Frontal cortex (tissue), 4 donors: ENCODE measurements at places on chromosomes 3 and 15.

GRCh38 chr3:20769430-20769829 lies 583.4 kb upstream of the SGO1 start:
- no peak for DNase-seq

DNA sequence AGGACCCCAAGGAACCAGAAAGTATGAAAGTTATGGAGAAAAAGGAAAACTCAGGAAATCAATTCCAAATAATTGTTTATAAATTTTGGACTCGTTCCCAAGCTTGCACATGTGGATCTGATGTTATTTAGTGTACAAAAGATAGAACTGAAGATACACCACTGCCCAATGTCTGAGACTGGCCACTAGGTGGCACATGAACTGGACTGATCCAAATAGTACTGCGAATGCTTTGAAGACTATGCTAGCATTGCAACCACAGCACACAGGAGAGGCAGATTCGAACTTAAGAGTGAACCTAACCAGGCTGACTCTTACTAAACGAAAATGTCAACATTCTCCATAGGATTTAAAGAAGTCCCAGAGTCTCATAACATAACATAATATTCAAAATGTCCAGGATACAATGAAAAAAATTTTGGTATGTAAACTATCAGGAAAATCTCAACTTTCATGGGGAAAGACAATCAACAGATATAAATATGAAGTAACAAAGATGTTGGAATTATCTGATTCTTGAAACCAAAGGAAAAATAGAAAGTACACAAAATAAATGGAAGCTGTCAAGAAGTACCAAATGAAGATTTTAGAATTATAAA lies 596.7 kb downstream of the FGF12 start:
- DNase-seq, result peak; percentile 22

- DNase-seq, result no peak
Measured at GRCh38 chr3:168467115-168467714, 371.5 kb upstream of the GOLIM4 start.

DNA sequence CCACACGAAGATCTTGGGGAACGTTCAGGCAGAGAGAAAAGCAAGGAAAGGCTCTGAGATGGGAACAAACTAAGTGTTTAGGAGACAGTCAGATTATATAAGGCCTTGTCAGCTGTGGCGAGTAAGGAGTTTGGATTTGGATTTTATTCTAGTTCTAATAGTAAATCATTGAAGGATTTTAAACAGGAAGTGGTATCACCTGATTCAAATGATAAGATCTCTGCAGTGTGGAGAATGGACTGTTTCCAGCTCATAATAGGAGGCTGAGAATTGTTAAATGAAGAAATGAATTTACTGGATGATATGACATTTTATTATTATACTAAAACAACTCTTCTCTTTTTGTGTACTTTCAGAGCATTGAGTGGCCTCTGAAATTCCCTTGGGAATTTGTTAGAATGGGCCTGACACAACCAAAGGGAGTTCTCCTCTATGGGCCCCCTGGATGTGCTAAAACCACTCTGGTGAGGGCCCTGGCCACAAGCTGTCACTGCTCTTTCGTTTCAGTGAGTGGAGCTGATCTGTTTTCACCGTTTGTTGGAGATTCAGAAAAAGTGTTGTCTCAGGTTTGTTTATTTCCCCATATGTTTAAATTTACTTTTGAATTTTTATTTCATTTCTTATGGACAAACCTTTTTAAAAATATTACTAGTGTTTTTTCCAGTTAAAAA lies 36.0 kb upstream of the GATM start:
- DNase-seq, result no peak

DNA sequence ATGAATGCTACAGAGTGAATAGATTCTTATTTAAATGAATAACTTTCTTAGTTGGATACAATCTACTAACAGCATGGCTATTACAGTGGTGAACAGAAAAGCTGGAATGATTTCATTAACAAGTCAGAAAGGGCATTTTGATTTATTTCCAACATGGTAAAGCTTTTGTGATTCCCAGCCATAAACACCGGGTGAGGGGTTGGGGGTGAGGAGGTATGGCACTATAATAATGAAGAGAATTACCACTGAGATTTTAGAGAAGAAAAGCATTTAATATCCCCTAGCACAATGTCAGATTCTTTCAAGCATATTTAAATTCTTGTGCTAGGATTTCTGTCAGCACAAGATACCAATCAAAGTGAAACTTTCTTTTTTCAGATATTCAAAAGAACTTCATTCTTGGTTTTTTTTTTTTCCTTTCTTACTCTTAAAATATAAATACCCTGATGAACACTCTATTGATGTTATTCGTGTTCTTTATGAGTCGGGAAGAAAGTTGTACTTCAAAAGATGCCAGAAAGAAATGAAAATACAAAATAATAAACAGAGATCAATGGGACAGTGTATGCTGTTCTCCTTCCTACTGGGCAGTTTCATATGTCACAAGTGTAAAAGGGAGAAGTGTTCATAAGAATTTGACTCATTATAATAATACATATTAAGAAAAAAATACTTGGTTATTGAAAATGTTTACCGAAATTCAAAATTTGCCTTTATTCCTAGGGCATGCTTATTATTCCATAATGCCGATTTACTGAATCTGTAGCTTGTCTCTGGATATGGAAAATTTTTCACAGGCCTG lies 522.8 kb downstream of the CADM2 start:
- no peak for DNase-seq

GRCh38 chr15:96412906-96413231 lies 82.4 kb downstream of the NR2F2 start:
- no peak for DNase-seq

GRCh38 chr3:10939556-10939955 lies 53.0 kb upstream of the SLC6A1 start:
- no peak for DNase-seq

GRCh38 chr3:122677216-122677615 lies 3.4 kb upstream of the PARP14 start:
- no peak for DNase-seq

GRCh38 chr3:54954022-54954421 lies 26.2 kb upstream of the LRTM1 start:
- no peak for DNase-seq

DNA sequence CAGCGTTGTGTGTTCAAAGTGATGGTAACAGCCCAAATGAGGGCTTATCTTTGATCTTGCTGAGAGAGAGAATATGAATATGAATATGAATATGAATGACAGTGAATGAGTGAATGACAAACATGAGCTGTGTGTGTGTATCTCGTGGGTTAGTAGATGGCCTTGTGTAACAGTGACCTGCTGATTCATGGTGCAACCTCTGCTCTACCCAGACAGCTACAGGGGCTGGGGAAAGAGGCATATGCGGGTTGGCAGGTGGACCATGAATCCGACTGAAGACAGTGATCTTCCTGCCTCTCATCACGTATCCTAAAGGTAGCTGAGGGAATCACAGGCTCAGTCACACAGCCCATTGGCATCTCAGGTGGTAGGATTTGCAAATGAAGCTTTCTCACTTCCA lies 58.2 kb downstream of the CHDH start:
- DNase-seq, result no peak

- DNase-seq, result no peak
Measured at GRCh38 chr15:44554934-44555723, 18.2 kb downstream of the EIF3J start.

DNA sequence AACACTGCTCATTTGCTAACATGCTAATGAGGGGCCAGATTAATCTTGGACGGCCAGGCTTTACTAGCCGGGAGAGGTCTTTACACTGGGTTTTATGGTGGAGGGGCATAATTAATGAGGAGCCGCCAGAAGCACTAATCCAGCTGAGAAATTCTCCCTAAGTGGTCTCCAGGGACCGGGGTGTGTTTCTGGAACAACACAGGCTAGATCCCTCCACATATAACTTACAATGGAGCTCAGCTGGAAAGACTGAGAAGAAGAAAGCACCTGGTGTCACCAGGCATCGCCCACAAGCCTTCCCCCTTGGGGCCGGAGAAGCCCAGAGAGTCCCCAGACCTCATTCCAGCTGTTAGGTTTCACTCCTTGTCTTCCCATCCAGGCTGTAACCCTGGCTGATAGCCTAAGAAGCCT lies 127.5 kb downstream of the MEGF11 start:
- DNase-seq, result no peak

GRCh38 chr15:60793656-60794055 lies 314.7 kb upstream of the ICE2 start:
- DNase-seq, result no peak

GRCh38 chr3:190001426-190001825 lies 119.3 kb downstream of the P3H2 start:
- no peak for DNase-seq

DNA sequence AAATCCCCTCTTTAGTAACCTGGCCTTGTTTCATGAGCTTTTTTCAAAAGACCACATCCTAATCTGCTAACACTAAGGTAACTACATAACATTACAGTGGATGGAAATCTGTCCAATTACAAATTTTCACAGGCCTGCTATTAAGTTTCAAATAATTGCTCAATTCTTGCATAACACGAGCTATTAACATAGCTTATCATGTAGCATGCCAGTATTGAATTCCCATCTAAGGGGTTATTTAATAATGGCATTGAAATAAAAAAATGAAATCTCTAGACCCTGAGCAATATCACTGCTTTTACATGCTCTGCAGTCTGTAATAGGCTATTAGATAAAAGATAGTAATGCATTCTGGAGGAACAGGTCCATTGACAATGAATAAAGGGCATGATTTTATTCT lies 748.3 kb upstream of the NECTIN3 start:
- DNase-seq, result no peak

DNA sequence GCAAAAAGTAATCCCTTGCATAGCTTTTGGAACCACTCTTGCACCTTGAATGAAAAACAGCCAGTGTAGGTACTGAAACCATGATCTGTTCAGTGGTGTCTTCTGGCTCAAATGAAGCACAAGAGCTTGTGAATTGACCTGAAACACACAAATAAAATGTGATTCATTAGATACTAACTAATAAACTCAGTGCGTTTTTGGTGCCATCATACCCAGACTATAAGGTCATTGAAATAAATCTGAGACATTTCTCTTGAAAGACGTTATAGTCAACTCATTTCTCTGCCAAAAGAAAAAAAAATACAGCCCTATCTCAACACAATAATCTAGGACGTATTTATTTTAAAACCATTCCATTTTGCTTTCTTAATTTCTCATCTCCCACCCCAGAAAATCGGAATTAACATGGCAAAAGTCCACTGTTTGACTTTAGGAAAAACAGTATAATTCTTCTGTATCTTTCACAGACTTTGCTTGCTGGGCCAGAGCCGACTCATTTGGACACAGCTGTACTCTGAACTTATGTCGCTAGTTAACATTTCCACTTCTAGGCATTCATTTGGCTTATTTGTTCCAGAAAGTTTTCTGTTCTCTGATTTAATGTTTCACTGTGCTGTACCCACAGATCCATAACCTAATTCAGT lies 284.9 kb upstream of the TBL1XR1 start:
- no peak for DNase-seq

DNA sequence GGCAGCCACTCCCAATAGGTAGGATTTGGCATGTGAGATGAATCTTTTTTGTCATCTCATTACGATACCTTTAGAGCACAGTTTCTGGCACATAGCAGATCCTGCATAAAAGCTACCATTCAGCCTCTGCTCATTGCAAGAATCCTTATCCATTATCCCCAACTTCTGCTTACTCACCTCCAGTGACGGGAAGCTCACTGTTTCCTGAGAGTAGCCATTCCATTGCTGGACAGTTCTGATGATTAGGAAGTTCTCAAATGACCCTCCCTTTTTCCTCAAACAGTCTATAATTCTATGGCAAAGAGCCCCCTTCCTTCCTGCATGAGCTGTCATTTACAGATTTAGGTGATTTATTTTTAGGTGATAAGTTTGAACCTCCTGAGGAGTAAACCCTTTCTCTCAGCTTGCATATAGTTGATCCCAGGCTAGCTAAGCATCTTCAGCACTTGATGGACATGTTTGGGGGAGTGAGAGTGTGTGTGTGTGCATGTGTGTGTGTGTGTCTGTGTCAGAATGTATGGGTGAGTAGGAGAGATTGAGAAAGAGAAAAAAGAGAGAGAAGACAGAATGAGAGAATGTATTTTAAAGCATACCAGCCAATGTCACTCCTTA lies 109.7 kb downstream of the LSM3 start:
- DNase-seq, result no peak

DNA sequence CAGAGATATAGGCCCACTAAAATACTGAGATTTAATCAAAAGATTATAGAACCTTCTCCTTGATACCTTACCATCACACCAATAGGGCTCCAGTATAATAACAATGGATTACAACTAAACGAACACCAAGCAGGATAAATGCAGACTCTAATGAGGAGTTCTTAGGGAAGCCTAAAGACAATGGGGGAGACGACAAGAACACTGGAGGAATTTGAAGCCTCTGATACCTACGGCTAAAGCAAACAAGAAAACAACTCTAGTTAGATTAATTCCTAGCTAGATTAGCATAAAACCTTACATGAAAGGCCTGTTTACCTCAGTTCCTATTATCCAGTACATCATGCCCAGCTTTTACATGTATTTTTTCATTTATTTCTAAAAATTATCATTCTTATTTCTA lies 35.1 kb downstream of the NGLY1 start:
- no peak for DNase-seq

DNA sequence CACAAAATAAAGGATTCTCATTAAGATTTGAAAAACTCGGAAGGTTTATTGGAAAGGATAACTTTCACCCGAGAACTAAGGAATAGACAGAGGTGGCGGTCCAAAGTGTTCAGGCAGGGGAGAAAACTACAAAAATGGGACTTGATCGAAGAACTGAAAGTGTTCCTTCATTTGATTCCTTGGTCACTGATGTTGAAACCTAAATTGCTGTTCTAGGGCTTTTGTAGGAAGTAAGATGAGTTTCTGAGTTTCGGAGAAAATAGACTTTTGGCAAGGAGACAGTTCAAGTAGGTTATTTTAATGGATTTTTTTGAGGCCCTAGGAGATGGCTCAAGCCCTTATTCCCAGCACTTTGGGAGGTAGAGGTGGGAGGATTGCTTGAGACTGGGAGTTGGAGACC lies 1.4 kb downstream of the TRIP4 start:
- no peak for DNase-seq

GRCh38 chr3:79012530-79012913 lies 755.3 kb downstream of the ROBO1 start:
- no peak for DNase-seq
